ENCODE measurements at places on chromosomes 12 and 14. TPM values are rescaled to one million over a fixed set of nuclear protein-coding genes. Genes with fewer than 3 reads are reported as not detected.

LIN7A gene
- total RNA-seq: 41.3 TPM

SLC24A4 gene
- total RNA-seq: 7.4 TPM

HCAR3 gene
- total RNA-seq: 1.3 TPM

LRP1-AS gene
- not detected for total RNA-seq

PRH2 gene
- not detected for total RNA-seq

Measured in spinal cord (tissue), 10 donors.